Body of pancreas (tissue), 4 donors: ENCODE measurements at places on chromosomes 3 and 15.

DNA sequence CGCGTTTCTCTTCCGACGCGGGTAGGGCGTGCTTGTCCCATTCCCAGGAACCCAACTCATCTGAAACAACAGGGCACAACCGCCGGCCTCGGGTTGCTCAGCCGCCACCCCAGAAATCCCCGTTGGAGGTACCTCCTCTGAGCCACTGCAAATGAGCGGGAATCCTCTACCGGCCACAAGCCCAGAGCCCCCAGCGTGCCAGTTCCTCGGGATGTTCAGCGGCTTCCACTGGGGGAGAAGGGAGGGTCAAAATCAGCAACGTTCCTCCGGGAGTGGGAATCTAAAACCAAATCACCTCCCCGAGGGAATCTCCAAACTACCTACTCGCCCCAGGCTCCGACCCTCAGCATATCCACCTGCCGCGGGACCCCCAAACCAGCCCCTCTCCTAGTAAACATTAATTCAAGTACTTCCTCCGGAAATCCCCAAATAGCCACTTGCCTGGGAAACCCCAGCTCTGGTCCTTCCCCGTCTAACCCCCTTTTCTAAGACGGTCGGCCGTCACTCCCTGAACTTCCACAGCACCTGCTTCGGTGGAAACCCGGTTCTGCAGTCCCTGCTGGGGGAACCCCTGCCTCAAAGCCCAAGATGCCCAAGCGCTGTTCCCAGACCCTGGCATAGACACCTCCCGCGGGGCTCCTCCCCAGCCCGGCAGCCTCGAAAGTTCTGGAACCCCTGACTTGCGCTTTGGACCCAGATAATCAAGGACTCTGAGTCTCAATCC is 887 bp downstream of the OXTR start:
- no peak for DNase-seq

- DNase-seq, result no peak
Observed at GRCh38 chr3:194696702-194697101, 11.0 kb downstream of the FAM43A start.

- DNase-seq, result no peak
Observed at GRCh38 chr3:63471781-63472180, 180.7 kb upstream of the SNTN start.

DNA sequence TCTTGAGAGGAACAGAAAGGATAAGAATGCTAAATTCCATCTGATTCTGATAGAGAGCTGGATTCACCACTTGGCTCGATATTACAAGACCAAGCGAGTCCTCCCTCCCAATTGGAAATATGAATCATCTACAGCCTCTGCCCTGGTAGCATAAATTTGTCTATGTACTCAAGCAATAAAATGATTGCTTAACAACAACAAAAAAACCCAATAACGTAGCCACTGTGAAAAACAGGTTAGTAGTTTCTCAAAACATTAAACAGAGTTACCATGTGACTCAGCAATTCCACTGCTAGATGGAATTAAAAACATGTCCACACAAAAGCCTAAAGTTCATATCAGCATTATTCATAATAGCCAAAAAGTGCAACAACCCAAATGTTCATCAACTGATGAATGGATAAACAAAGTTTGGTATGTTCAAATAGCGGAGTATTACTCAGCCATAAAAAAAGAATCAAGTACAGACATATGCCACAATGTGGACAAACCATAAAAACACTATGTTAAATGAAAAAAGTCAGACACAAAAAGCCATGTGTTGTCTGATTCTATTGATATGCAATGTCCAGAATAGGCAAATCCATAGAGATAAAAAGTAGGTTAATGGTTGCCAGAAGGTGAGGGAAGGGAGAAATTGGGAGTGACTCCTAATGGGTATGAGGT is 16.8 kb downstream of the BCL2L10 start:
- DNase-seq, result no peak

DNA sequence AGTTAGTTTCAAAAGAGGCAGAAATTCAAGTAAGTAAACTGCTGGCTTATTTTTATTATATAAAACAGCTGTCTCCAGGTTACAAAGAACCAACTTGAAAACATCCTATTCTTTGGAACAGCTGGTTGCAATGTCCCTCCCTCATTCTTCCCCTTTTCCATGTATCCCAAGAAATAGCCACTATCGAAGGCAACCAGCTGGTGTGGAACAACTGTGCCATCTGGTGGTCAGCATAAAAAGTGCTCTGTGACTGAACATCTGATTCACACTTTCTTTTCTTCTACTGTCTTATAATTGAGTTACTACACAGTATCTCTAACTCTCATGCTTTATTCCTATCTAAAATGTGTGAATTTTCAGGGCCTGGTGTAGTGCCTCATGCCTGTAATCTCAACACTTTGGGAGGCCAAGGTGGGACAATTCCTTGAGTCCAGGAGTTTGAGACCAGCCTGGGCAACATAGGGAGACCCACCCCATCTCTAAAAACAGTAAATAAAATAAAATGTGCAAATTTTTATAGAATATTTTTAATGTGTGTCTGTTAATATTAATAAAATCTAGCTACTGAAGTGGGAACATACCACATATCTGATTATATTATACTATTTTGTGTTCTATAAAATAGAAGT is 9.6 kb downstream of the OSBPL11 start:
- peak; percentile 67 for DNase-seq

GRCh38 chr3:117483839-117484238 is 774.3 kb downstream of the TUSC7 start:
- no peak for DNase-seq

GRCh38 chr3:1092061-1092460 is 763 bp upstream of the CNTN6 start:
- DNase-seq, result no peak

GRCh38 chr3:195056506-195056905 is 214.5 kb downstream of the XXYLT1 start:
- no peak for DNase-seq

- no peak for DNase-seq
Observed at GRCh38 chr15:99514306-99514705, 51.5 kb upstream of the MEF2A start.

GRCh38 chr3:97817965-97818364 is 3.8 kb upstream of the CRYBG3 start:
- no peak for DNase-seq

DNA sequence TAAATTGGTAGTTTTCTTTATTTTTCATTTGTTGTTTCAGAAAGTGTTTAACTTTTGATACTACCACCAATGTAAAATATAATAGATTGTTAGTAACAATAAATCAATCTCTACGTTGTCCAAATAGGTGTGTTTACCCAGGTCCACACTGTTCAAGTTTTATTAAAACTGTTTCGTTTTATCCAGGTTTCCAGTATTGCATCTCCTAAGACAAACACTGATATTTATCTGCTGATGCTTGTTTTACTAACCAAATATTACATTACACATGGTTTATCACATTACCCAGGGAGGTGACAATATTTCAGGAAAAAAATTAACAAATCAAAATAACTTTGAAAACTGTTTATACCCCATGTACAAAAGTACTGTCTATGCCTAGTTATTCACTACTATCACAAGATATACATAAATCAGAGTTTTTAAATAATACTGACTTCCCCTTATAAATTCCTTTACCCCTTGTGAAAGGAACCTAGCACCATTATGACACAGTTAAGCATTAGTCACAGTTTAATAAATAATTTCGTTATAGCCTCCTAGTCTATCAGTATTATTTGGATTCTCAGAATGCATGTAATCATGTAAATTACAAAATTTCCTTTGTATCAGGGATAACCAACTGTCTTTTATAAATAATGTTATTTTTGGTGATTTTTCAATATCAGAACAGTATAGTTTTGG is 205.3 kb downstream of the ZBTB20 start:
- DNase-seq, result no peak

DNA sequence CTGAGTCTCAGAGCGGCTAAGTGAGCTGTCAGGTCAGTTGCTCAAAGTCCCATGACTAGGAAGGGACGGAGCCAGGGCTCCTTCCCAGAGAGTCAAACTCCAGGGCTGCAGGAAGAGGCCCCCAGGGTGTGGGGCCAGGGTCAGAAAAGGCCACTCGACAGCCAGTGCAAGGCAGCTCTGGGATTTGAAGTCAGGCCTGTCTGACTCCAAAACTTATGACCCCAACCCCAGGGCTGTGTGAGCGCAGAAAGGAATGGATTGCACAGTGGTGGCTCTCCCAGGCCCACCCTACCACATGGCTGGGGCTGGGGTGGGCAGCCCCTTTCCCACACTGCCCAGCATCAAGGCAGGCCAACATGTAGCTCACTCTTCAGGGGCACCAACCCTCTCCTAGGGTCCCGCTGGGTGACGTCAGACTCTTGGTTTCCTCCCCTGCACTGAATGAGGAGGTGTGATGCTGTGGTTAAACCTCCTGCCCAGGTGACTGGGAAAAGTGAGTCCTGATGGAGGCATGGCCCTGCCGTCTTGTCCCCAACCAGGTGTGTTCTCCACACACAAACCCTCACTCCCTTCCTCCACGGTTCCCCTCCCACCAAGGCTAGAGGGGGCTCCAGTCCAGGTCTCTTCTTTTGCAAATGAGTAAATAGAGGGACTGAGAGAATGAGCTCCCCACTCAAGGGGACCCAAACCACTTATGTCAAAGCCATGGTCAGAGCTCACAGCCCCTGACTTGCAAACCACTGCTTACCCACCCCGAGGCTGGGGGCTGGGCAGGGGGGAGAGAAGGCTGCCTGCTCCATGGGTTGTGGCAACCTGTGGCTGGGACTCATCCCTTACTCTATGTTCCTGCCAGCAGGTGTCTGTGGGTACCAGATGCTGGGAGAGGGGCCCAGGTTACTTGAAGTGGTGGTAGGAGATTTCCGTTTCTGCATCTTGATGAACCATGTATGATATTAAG is 23.8 kb upstream of the CORO2B start:
- no peak for DNase-seq

- DNase-seq, result no peak
Observed at GRCh38 chr15:74258456-74259291, 22.5 kb downstream of the CCDC33 start.

- DNase-seq, result no peak
Observed at GRCh38 chr3:23996095-23996524, 51.0 kb downstream of the NR1D2 start.

DNA sequence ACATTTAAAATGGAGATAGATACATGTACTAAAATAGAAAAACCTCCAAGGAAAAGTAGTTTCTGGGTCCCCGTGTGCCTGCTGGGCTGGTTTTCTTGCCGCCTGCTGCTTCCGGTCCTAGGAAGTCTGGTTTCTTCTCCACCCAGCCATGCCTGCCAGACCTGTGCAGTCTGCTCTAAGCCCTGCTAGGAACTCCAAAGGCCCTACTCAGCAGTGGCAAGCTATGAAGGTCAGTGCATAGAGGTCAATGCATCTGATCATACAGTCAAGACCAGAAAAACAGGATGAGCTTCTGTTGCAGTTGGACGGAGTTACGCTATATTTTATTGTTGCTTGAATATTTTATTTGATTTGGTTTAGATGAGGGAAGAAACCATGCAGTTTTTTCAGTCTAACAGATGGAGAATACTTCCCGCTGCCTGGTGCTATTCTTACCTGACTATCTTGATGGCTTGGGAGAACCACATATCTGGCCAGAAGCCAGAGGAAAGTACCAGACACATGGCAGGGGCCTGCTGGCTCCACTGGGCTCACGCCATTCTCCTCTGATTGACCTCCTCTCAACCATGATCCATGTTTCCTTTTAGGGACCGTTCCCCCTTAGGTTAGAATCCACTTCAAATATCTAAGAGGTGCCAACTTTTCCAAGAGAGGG is 226.8 kb upstream of the ST8SIA2 start:
- DNase-seq, result no peak

DNA sequence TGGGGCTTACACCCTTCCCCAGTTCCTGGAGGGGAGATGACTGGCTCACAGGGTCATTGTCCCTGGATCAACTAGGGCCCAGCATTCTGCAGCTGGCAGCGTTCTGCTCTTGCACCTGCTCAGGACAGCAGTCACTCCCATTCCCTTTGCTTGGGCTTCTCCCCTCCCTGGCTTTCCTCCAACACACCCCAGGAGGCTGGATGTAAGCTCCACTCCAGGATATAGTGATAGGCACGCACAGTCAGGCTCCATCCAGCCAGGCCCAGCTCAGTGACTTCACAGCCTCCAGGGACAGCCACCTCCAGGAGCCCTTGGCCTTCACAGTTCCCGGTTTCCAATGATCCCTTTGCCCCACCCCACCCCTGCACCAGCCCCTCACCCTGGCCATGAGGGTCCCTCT is 1.9 kb downstream of the SPTBN5 start:
- peak; percentile 63 for DNase-seq

DNA sequence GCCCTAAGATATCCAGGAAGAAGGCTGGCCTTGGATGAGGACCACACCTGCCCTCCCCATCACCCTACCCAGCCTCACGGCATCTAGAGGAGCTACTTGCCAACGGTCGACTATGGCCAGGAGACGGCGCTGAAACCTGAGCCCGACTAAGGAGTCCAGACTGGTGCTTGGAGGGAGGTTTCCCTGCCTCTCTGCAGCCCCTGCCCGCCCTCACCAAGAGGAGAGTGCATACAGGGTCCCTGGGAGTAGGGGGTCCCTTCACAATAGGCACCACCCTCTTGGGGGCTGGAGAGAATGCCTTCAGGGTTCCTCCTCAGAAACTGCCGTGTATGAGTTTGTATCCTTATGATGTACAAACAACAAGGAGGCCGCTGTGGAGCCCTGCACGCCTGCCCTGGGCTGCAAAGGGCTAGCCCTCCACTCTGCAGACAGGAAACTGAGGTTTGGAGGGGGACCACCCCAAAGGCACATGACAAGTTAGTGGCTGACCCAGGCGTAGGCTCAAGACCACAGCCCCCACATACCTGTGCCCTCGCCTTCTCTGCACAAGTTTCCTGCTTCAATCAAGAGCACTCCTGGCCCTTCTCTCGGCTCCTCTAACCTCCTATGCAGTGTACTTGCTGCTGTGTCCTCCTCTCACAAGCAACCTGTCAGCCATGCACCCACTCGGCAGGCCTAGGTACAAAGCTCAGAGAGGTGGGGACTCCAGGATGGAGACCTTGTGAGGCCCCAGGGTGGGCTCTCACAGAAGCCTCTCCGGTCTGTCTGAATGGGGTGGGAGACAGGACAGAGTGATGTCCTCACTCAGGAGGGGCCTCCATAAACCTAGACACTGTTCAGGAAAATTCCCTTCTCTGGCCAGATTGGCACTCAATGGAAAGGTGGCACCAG is 7.4 kb downstream of the KLF15 start:
- DNase-seq, result peak; percentile 7

DNA sequence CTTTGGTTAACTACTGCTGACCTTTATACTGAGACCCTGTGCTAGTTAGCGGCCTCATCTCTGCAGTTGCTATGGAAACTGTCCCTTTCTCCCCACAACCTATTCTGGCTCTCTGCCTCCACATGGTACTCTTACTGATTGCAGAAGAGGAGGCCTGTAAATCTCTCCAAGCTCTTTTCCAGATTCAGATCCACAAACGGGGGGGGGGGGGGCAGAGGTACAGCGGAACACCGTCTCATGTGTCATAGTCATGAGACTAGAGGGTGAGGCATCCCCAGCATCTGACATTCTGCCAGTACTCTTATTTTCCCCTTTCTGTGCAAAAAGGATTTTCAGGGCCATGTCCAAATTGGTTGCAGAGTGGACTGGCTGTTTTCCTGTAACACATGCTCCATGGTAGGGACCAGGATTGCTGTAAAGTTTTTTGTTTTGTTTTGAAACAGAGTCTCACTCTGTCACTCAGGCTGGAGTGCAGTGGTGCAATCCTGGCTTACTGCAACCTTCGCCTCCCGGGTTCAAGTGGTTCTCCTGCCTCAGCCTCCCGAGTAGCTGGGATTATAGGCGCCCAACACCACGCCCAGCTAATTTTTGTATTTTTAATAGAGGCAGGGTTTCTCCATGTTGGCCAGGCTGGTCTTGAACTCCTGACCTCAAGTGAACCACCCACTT is 8.3 kb upstream of the MAP1A start:
- no peak for DNase-seq
